ENCODE measurements at places on chromosomes 7 and 10.

- DNase-seq: no peak
Measured at GRCh38 chr10:8511026-8511425, 456.5 kb downstream of the GATA3 start.

GRCh38 chr7:31061185-31061584, 9.1 kb downstream of the ADCYAP1R1 start:
- DNase-seq: no peak

- DNase-seq: no peak
Measured at GRCh38 chr10:129814681-129815646, 149.1 kb downstream of the EBF3 start.

GRCh38 chr7:22565315-22565811, 65.4 kb upstream of the STEAP1B start:
- DNase-seq: peak; percentile 34

DNA sequence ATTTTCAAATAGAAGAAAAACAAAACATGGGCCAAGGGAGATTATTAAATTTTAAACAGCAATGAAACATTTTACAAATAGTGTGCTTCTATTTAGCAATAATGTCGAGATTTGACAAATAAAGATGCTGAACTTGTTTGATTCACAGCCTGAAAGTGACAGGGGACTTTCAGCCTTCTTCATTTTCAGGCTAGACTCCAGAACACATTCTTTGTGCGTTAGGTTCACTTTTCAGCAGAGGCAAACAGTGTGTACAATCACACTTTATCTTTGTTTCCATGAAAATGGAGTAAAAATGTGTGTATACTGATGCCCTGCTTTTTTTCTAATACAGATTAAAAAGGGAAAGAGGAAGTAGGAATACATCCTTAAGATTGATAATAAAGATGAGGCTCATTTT, 35.6 kb downstream of the FAM171A1 start:
- DNase-seq: no peak

DNA sequence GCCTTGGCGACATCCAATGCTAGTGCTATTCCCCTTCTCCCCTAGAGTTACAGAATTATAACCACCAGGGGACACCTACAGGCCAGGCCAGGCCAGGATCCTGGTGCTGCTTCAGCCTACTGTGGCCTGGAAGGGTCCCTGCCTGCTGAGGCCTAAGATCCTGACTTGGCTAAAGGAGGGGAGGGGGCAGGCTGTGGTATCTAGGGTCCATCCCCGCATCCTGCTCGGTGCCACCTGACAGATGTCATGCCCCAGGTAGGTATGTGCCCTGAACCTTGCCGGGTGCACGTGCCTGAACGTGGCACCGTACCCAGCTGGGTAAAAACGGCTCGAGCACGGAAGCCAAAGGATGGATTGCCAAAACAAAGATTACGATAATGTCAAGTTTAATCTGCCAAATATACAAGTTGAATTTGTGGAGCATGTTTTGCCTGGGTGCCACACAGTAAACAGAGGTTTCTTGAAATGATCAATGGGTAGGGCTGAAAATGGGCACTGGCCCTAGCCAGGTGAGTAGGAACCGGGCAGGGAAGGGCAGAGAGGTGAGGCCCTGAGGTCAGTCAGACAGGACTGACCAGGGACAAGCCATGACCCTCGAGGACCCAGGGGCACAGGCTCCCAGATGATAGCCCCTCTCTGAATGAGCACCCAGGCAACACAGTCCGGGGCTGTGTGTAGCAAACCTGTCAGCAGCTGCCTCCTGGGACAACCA, 12.6 kb downstream of the PDAP1 start:
- DNase-seq: no peak

DNA sequence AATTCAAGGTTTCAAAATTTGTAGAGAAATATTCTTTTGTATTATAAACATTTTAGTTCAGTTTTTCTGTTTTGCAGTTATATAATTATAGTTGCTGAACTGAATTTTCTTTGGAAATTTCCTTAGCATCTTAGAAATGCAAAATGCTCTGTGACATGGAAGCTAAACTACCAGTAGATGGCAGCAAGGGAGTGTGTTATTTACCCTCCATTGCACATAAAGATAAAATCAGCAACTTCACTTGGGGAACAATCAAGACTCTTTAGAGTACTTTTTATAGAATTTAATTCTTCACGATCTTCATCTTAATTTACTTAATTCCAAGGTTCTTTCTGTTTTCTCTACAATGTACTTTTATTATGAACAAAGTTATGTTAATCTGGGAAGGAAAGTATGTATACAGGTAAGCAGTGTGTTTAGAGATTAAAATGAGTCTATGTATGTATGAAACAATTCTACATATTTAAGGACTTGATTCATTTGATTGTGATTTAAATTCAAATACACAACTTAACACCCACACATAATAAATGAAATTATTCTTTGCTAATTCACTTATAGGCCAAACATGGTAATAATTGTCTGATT, 404.2 kb downstream of the THSD7A start:
- peak; percentile 49 for DNase-seq

DNA sequence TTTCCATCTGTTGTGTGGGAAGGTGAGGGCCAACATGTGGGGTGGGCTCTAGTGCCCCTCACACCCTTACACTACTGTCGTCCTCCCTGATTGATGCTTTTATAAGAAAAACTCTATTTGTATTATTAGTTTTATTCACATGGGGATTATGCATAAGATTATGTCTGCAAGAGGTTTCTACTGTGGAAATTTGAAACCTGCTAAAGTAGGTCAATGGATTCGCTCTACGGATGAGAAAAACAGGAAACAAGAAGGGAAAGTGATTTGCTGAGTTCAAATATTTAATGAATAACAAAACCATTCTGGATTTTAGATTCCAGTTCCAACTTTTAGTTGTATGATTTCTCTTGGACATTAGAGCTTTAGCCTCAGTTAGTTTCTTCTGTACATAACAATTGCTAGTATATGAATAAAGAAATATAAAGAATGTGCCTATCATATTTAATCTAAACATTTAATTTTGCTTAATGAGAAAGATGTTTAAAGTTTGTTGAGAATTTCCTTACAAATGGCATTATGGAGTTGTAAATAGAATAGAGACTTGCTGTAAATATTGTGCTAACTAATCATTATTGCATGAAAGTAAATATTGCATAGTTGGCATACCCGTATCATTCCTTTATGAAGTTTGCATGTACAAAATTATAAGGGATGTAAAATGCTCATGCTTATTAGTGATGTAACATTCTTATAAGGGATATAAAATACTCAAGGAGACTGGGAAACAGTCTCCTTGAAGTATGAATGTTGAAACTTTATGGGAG, 193.8 kb downstream of the THSD7A start:
- DNase-seq: no peak

GRCh38 chr7:75579899-75580298, 87.8 kb downstream of the SPDYE5 start:
- no peak for DNase-seq

DNA sequence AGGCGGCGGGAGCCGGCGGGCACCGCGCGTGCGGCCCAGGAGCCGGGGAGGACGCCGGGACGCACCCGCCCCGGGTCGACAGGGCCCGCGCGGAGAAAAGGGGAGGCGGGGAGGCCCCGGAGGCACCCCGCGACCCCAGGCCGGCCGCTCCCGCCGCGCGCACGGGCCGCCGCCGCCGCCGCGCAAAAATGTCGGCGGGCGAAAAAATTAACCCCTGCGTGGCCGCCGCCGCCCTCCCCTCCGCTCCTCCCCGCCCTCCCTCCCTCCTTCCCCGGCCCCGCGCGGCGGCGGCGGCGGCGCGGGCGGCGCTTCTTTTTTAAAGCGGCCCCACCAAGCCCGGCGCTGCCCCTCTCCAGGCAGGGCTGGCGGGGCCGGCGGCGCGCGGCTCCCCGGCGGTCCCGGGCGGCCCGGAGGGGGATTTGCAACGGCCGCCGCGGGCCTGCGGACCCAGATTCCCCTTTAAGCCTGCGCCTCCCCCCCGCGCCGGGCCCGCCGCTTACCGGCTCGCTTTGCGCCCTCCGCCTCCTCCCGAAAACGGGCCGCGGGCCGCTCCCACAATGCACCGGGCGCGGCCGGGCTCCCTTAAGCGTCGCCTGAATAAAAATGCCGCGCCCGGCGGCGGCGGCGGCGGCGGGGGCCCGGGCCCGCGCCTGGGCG, 465 bp downstream of the SEPHS1 start:
- DNase-seq: peak; percentile 91

GRCh38 chr7:42573881-42574672, 337.1 kb upstream of the GLI3 start:
- no peak for DNase-seq

DNA sequence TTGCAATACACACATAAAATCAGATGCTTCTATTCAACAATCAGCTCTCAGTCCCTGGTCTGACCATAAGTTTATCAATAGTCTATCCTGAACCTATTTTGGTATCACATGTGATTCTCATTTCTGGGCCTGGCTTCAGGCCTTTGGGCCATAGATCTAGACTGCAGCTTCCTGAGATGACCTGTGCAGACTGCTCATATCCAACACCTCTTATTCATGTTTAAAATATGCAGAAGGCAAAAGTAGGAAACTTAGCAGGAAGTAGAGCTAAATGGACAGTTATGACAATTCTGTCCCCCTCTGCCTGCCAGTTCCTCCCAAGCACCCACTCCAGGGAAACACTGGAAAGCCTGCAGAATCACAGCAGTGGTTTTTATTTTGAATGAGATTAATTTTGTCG, 53.3 kb downstream of the C7orf25 start:
- no peak for DNase-seq

- DNase-seq: no peak
Measured at GRCh38 chr10:94413361-94413760, 11.0 kb downstream of the TBC1D12 start.

- peak; percentile 55 for DNase-seq
Measured at GRCh38 chr10:23095966-23096801, 805 bp downstream of the MSRB2 start.

- DNase-seq: no peak
Measured at GRCh38 chr7:3250725-3251124, 50.3 kb upstream of the SDK1 start.

- no peak for DNase-seq
Measured at GRCh38 chr10:24894728-24895127, 57.7 kb downstream of the PRTFDC1 start.

DNA sequence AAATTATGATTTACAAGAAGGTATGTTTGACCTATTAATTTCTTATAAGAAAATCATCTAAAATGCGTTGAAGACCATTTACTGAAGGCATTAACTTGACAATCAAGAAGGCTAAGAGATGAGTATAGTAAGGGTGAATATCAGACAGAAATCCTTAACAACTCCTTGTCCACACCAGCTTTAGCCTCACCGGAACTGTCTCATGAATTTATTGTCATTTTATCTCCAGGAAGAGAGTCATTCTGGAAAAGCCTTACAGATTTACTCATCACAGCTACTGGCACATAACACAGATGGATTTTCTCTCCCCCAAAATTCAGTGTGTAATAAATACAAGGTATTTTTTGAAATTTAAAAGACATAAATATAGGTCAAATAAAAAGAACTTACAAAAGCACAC, 129.4 kb upstream of the LSM8 start:
- no peak for DNase-seq

DNA sequence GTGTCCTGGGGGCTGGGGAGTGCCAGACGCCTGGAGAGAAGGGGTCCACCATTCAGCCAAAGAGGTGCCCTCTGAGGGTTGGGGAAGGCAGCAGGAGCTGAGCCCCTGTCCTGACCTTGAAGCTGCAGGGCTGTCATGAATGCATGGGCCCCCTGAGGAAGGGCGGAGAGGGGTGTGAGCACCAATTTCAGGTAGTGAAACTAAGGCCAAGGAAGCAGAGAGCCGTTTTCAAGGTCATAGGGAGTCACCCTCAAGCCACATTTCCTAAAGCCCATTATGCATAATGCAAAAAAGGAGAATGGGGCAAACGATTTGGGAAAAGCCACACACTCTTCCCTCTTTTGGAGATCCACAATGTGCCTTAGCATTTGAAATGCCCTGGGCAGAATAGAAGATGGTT, 37.2 kb downstream of the FIGNL1 start:
- DNase-seq: peak; percentile 10

Measured in GM13977 (cell line).